ENCODE measurements at places on chromosomes 16 and 17.

- DNase-seq, result peak; percentile 5
These were observed 9.1 kb upstream of the MPO start for GRCh38 chr17:58289869-58290268.

DNA sequence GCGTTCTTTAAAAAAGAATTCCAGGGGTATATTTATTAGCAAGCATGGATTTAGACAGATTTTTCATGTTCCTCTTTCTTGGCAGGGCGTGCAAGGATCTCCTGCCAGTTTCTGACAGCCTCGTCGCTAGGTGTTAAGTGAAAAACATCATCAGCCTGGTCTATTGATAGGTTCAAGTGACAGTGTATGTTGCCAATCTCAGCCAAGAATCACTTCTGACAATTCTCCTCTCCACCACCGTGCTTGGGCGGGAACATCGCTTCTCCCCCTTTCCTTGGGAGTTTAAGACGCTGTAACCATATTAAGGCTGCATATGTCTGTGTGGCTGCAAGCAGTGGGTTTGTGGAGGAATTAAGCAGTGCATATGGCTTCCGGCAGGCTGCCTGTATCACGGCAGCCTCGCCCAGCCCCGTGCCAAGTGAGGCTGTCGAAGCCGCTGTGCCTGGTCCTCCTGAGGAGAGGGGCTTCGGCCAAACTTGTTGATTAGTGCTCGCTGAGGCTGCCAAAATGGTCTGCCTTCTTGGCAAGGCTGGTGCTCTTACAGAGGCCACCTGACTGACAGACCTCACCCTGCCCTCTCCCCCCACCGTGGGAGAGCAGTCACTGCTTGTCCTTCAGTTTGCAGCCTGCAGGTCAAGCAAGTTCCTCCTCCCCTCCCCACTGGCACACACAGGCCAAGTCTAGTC lies 132.2 kb upstream of the MPHOSPH6 start:
- no peak for DNase-seq

- DNase-seq, result no peak
These were observed 3.3 kb downstream of the ITGA2B start for GRCh38 chr17:44386182-44386525.

DNA sequence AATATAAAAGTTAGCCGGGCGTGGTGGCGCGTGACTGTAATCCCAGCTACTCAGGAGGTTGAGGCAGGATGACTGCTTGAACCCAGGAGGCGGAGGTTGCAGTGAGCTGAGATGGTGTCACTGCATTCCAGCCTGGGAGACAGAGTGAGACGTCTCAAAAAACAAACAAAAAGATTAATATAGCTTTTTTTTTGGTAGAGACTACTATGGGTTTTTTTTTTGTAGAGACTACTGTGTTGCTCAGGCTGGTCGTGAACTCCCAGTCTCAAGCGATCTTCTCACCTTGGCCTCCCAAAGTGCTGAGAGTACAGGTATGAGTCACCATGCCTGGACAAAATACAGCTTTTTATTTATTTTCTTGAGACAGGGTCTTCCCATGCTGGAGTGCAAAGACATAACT lies 20.2 kb downstream of the ZNRF1 start:
- no peak for DNase-seq

DNA sequence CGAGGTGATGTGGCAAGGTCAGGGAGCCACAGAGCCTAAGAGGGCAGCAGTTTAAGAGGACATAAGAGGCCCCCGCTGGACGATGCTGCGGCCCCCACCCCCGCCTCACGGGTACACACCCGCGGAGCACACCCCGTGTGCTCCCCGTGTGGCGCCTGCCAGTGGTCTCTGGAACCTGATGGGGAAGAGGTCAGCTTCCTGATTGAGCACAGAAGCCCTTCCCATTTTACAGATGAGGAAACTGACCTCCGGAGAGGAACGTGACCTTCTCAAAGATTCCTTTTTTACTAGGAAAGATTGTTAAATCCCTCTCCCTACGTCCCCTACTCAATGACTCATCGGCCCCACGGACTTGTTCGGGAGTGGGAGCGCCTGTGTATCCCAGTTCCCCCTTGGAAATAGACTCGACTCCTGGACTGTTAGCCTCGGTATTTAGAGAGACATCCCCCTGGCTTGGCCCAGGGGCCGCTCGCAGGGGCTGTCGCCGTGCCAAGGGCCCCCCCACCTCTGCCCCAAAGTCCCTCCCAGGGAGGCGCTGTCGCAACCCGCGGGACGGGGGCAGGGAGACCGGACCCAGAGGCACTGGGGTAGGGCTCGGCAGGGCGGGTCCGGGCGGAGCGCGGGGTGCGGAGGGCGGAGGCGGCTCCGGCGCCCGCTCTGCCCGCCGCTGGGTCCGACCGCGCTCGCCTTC lies at the start of gene ABCC3:
Gene ABCC3 (plus strand): TSS at position 658 of the 691 bp plus-strand sequence. CDS start 56 bp downstream, outside the sequence.
- no peak for DNase-seq

GRCh38 chr17:39092692-39093230 lies 58.7 kb downstream of the PLXDC1 start:
- DNase-seq, result no peak

GRCh38 chr17:81710514-81711308 lies 1.4 kb upstream of the SLC25A10 start:
- peak; percentile 45 for DNase-seq

GRCh38 chr17:47316311-47316710 lies 7.4 kb upstream of the EFCAB13 start:
- DNase-seq, result no peak

DNA sequence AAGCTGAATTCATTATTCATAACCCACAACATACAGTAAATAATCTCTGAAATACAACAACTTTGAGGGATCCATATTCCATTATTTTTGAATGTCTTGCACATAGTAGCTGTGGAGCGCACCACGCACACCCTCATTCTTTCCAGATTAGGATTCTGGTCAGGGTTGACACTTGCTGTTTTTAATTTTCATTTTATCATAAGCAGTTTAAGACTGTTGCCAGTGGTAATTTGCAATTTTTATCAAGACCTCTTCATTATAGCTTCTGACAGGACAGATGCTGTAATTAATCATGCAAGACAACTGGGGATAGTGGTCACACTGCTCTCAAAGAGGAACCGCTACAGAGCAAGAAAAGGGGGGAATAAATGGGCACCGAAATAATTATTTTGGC lies 109.7 kb downstream of the TOX3 start:
- no peak for DNase-seq

DNA sequence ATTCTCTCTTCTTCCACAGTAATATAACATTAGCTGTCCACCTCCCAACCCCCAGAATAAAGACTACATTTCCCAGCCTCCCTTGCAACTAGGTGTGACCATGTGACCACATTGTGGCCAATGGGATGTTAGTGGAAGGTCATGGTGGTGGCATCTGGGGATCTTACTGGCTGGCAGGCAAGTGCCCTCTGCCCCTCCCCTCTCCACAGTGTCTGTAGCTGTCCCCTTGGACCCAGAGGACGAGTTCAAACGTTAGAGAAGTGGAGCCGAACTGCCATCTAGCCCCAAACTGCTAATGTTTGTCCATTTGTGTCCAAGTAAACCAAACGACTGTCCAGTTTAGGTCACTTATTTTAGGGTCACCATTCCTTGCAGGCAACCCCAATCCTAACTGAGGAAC lies 26.6 kb upstream of the KCNG4 start:
- peak; percentile 42 for DNase-seq

GRCh38 chr17:74206332-74206818 lies 2.9 kb downstream of the RPL38 start:
- no peak for DNase-seq

DNA sequence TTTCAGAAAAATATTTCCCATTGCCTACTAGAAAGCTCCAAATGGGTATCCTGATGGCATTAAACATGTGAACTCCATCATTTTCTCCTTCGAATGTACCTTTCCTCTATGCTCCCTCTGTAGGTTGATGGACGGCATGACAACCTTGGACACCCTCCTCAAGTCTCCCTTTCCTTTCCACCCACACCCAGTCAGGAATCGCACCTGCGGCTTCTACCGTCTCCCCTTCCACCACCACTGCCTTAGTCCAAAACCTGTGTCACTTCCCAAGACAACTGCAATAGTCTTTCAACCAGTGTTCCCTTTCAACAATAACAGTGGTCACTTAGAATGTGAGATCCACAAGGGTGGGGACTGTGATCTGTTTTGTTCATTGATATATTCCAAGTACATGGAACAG lies 233.1 kb upstream of the AXIN2 start:
- DNase-seq, result no peak

DNA sequence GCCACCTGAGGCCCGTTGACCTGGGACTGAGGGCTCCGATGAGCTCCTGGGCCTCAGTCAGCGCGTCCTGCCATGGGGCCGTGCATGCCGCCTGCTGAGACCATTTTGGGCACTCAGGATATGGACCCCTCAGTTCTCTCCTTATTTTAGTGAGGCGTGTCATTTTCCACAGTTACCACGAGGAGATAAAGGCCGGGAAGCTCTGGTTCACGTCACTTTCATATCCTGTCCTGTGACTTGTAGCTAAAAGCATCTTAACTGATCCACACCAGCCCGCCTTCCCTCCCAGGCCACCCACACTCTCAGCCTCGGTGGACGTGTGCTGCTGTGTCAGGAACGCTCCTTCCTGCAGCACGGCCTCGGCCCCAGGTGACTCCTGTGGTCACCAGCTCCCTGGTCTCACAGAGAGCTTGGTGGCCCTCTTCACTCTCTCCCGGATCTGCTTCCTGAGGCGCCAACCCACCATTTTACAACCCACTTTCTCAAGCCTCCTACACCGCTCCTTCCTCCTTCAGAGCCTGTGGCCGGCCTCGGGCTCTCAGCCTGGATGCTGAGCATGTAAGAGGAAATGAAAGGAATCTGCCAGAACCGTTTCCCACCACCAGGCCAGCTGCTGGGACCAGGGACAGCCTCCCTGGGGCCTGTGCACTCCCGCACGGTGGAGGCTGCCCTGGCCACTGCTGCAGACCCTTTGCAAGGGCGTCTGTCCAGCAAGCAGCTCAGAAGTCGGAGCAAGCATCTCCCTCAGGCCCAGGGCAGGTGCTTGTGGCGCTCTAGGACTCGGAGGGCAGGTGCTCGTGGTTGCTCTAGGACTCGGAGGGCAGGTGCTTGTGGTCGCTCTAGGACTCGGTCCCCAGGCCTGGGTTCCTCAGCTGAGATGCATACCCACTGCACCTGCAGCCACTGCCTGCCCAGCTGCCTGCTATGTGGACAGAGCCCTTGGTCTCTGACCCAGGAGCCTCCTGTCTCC lies 23.9 kb upstream of the FASN start:
- DNase-seq, result no peak
